ENCODE measurements at places on chromosomes 2 and 18.

DNA sequence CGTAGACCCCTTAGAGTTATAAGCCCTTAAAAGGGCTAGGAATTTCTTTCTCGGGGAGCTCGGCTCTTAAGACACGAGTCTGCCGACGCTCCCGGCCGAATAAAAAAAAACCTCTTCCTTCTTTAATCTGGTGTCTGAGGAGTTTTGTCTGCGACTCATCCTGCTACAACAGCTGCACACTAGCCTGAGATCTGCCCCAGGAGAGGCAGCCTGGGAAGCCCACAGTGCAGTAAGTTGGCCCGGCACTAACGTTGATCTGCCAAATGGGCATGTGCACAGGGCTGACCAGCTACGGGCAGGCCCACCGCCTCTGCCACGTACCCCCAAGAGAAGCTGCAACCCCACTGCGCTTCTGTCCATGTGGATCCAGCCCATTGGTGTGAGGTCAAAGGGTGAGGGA, 8.4 kb upstream of the LIMS2 start:
- H3K4me3 ChIP-seq: no peak overlapping the region
- peaks cover 4% of the 10 kb centered on the region for H3K36me3 ChIP-seq

- H3K36me3 ChIP-seq: peaks cover 2% of the 10 kb centered on the region
- H3K27ac ChIP-seq: peak overlapping the region; percentile 44
- peak; percentile 16 for DNase-seq
These were observed 30.6 kb upstream of the EPG5 start for GRCh38 chr18:45997700-45998151.

GRCh38 chr18:48284743-48285142, 124.4 kb downstream of the ZBTB7C start:
- H3K4me1 ChIP-seq: no peaks in the 10 kb centered on the region
- no peak overlapping the region for H3K4me3 ChIP-seq
- H3K27ac ChIP-seq: no peak overlapping the region
- no peaks in the 10 kb centered on the region for H3K36me3 ChIP-seq

GRCh38 chr2:153059338-153060052, 341.1 kb downstream of the ARL6IP6 start:
- H3K27ac ChIP-seq: no peak overlapping the region
- H3K27me3 ChIP-seq: no peaks in the 10 kb centered on the region
- H3K36me3 ChIP-seq: no peaks in the 10 kb centered on the region

DNA sequence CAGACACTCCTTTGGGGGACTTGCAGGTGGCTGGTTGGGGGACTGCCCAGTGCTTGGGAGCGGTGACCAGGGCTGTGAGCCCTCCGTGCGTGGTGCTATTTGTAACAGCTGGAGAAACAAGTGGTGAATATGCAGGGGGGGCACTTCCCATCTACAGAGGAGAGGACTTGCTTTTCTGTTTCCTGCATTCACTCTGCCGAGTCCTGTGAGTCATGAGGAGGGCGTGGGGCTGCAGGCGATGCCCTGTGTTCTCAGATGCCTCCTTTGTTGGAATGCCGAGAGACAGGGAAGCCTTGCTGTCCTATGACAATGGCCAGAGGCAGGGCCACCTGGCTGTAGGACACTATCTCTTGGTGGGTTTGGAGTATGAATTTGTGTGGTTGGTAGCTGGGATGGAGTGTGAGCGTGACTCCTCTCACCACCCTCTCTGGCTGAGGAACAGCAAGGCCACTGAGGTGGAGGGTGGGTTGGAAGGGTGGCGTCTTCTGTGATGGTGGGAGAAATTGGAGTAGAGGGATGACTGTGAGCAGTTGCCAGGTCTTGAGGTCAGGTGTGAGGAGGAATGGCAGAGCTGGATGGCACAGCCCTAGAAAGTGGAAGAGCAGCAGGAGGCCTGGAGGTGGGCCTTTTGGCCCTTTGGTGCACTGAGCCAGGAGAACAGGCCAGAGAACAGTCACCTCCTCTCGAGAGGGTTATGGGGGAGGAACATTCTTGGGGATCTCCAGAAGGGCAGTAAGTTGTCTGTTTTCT, 24.3 kb downstream of the FHOD3 start:
- H3K36me3 ChIP-seq: no peaks in the 10 kb centered on the region
- no peak overlapping the region for H3K27ac ChIP-seq
- H3K27me3 ChIP-seq: peaks cover 69% of the 10 kb centered on the region
- DNase-seq: no peak
- H3K4me1 ChIP-seq: no peaks in the 10 kb centered on the region

GRCh38 chr2:226185616-226186211, 613.9 kb downstream of the IRS1 start:
- H3K27me3 ChIP-seq: no peaks in the 10 kb centered on the region
- no peaks in the 10 kb centered on the region for H3K36me3 ChIP-seq
- DNase-seq: no peak
- no peaks in the 10 kb centered on the region for H3K4me1 ChIP-seq

DNA sequence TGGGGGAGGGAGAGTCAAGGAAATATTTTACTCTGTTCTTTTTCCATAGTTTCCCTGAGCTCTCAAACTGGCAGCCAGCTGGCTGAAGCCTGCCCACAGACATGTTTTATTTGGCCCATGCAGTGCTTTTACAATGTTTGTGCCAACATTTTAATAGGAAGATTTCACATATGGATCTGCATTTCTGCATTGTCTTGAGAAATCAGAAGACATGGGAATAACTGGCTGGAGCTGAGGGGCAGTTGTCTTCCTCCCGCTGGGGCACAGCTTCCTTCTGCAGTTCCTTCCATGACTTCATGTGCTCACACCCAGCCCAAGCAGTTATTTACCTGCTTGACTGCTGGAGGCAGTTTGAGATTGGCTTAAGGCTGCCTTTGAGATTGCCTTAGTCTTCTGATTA, 74.4 kb downstream of the PLCL1 start:
- no peak overlapping the region for H3K27ac ChIP-seq
- H3K4me1 ChIP-seq: no peaks in the 10 kb centered on the region
- no peaks in the 10 kb centered on the region for H3K27me3 ChIP-seq
- H3K4me3 ChIP-seq: no peak overlapping the region

DNA sequence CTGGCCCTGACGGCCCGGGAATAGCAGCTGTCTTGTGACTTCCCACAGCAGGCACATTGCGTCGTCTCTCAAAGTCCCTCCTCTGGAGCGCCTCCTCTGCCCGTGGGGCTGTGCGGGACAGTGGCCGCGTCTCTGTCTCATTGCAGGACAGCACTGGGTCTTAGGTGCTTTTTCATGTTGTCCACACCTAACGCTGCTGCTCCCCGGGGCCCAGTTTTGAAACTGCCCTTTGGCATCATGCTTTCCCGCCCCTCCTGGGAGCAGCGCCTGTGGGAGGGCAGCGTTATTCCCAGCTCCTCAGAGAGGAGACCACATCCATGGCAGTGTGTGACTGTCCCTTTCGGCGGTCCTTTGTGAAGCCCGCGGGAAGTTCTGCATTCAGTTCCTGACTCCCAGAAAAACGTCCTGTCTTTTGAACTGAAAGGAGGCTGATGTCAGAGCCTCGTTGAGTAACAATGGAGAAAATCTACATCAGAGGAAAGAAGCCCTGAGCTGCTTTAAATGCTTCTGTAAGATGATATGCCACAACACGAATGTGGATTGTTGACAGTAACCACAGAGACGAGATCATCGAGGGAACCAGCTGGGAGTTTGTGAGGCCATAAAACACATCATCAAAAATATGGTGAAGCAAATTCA, 226.0 kb downstream of the FAM210A start:
- H3K4me3 ChIP-seq: no peak overlapping the region
- H3K4me1 ChIP-seq: peaks cover 17% of the 10 kb centered on the region
- H3K27ac ChIP-seq: peak overlapping the region; percentile 19
- DNase-seq: no peak
- peaks cover 3% of the 10 kb centered on the region for H3K36me3 ChIP-seq
- H3K27me3 ChIP-seq: no peaks in the 10 kb centered on the region

DNA sequence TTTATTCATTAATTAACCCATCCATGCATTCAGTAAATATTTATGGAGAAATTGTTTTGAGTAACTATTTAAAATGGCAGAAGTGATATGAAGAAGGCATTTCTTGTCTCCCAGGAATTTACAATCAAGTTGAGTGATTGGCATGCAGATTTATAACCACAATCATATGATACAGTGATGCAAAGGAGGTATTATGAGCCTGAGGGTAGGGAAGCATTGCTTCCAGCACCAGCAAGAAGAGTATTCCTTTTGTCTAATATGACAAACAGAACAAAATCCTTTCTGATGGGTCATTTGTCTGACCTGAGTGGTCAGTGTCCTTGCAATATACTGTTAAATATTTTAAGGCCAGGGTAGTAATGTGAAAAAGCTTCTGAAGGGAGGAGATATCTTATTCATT, 244.2 kb upstream of the RGPD4 start:
- H3K27me3 ChIP-seq: no peaks in the 10 kb centered on the region
- no peak overlapping the region for H3K27ac ChIP-seq
- DNase-seq: no peak
- H3K4me1 ChIP-seq: no peaks in the 10 kb centered on the region

DNA sequence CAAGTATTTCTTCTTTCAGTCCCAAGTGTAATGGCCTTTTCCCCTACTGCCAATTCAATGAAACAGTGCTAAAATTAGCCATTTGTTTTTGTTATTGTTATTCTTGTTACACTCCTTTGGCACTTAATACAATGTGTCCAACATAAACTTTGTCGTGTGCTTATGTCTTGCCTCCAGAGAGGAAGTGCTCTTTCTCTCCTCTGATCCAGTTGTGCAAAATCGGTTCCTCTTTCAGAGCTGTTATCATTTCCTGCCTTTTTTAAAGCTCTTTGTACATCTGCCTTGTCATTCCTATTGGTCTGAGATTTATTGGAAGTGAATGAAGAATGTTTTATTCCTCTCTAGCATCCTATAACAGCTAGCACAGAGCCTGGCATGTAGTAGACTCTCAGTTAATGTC, 623.2 kb upstream of the ID2 start:
- peaks cover 5% of the 10 kb centered on the region for H3K4me1 ChIP-seq
- no peak overlapping the region for H3K4me3 ChIP-seq
- DNase-seq: no peak
- H3K36me3 ChIP-seq: peaks cover 2% of the 10 kb centered on the region

GRCh38 chr2:166560022-166560421, 66.0 kb upstream of the SCN7A start:
- no peaks in the 10 kb centered on the region for H3K27me3 ChIP-seq
- DNase-seq: no peak
- H3K27ac ChIP-seq: no peak overlapping the region

DNA sequence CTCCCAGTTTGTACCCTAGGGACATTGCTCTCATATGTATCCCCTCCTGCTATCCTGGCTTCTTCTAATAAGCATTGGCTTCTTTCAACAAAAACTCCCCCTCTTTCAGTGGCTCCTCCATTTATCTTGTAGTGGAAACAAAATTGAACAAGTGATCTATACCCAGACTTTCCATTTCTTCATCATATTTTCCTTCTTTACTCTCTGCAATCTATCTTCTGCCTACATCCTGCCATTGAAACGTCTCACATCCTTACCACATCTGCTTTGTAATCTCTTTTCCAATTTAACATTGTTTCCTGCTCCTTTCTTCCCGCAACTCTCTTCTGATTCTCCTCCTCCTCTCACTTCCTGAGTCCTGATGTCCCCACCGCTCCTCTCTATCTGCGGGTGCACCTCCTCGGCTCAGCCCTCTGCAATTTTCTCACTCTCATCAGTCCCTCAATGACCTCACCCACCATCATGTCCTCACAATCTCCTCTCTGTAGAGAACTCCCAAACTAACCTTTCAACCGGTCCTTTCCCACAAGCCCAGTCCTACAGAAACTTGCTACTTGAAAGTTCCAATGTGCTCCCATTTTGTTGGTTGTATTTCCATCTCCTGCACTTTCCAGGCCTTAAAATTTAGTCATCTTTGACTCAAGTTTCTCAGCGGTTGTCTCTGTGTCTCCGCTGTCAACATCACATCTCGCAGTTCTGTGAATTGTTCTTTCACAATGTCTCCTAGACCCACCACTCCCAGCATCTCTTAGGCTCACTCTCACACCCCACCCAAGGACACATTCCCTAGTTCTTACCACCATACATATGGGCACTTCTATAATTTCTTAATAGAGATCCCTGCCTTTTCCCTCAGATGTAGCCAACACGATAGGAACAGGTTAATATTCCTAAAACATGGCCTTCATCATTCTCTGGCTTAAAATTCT, 24.0 kb downstream of the MAP3K19 start:
- no peak for DNase-seq
- no peaks in the 10 kb centered on the region for H3K36me3 ChIP-seq
- no peak overlapping the region for H3K27ac ChIP-seq
- no peaks in the 10 kb centered on the region for H3K4me1 ChIP-seq

- peak overlapping the region; percentile 97 for H3K27ac ChIP-seq
- H3K27me3 ChIP-seq: no peaks in the 10 kb centered on the region
- H3K36me3 ChIP-seq: peaks cover 4% of the 10 kb centered on the region
- H3K4me1 ChIP-seq: peaks cover 40% of the 10 kb centered on the region
- peak; percentile 34 for DNase-seq
These were observed 154.3 kb downstream of the EIPR1 start for GRCh38 chr2:3223080-3223923.

GRCh38 chr2:236827997-236828396, 257.7 kb upstream of the COPS8 start:
- no peaks in the 10 kb centered on the region for H3K4me1 ChIP-seq
- no peak for DNase-seq
- no peaks in the 10 kb centered on the region for H3K36me3 ChIP-seq
- H3K27me3 ChIP-seq: peaks cover 34% of the 10 kb centered on the region

DNA sequence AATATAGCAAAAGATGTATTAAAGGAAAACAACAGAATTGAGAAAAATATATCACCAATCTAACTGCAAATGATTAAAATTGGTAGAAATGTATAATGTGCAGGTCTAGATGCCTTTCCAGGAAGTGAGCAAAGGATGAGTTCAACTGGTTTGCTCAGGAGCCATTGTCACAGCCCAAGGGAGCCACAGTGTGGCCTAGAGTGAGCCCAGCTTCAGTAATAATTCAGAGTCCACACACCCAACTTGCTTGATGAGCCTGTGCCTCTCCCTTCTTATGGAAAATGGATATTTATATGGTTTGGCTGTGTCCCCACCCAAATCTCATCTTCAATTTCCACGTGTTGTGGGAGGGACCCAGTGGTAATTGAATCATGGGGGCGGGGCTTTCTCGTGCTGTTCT, 92.2 kb upstream of the ASAP2 start:
- no peak for DNase-seq
- peaks cover 38% of the 10 kb centered on the region for H3K27me3 ChIP-seq
- no peaks in the 10 kb centered on the region for H3K4me1 ChIP-seq

DNA sequence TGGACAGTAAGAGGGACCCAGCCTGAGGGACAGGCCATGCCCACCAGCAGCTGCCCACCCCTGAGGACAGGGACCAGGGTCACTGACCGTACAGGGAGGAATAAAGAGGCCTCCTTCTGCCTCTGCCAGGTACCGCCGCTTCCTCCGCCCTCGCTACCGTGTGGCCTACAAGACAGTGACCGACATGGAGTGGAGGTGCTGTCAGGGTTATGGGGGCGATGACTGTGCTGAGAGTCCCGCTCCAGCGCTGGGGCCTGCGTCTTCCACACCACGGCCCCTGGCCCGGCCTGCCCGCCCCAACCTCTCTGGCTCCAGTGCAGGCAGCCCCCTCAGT, 2.2 kb downstream of the EMILIN1 start:
- no peaks in the 10 kb centered on the region for H3K27me3 ChIP-seq
- peak overlapping the region; percentile 68 for H3K27ac ChIP-seq
- H3K4me3 ChIP-seq: peak overlapping the region; percentile 70
- no peak for DNase-seq
- H3K4me1 ChIP-seq: peaks cover 30% of the 10 kb centered on the region
- H3K36me3 ChIP-seq: peaks cover 8% of the 10 kb centered on the region

GRCh38 chr18:53796040-53796729, 428.3 kb downstream of the MBD2 start:
- H3K4me1 ChIP-seq: no peaks in the 10 kb centered on the region
- no peak for DNase-seq
- H3K27ac ChIP-seq: no peak overlapping the region
- H3K27me3 ChIP-seq: no peaks in the 10 kb centered on the region
- no peak overlapping the region for H3K4me3 ChIP-seq
- no peaks in the 10 kb centered on the region for H3K36me3 ChIP-seq

- H3K27ac ChIP-seq: no peak overlapping the region
- peaks cover 5% of the 10 kb centered on the region for H3K27me3 ChIP-seq
- no peak overlapping the region for H3K4me3 ChIP-seq
- DNase-seq: no peak
These were observed 3.6 kb downstream of the MAB21L4 start for GRCh38 chr2:240892356-240892755.

Measured in central memory CD8-positive, alpha-beta T cell (primary cell).